ENCODE measurements at places on chromosomes 5 and 9. TPM values are rescaled to one million over a fixed set of nuclear protein-coding genes. Genes with fewer than 3 reads are reported as not detected.

DNA sequence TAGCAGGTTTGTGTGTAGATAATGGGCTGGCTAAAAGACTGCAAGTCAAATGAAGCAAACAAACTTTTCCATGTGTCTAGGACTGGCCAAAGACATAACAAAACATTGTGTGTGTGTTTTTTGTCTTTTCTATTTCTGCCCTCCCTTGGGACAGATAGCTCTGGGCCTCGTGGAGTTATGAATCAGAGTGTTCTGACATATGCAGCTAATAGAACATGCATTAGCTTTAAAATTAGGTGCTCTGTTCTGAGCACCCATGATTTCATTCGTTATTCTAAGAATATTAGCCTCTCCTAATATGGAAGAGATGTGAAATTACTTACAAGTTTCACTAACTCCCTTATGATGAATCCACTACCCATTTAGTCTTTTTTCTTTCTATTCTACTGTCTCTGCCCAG lies 367.3 kb upstream of the PAPPA start:
- no peaks in the 10 kb centered on the region for H3K36me3 ChIP-seq
- no peak overlapping the region for H3K4me3 ChIP-seq
- H3K4me1 ChIP-seq, result no peaks in the 10 kb centered on the region
- H3K27ac ChIP-seq, result no peak overlapping the region
- DNase-seq, result no peak

DNA sequence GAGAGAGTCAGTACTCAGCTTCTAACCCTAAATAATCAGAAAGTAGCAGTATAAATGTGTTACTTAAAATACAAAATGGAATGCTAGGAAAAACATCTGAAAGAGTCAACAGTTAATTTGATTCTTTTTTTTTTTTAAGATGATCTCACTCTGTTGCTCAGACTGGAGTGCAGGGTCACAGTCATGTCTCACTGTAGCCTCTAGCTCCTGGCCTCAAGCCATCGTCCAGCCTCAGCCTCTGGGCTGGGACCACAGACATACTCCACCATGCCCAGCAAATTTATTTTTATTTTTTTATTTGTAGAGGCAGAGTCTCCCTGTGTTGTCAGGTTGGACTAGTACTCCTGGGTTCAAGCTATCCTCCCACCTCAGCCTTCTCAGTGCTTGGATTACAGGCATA lies 424.9 kb downstream of the IRX2 start:
- no peaks in the 10 kb centered on the region for H3K4me1 ChIP-seq
- H3K27ac ChIP-seq, result no peak overlapping the region
- no peaks in the 10 kb centered on the region for H3K27me3 ChIP-seq
- H3K4me3 ChIP-seq, result no peak overlapping the region

DNA sequence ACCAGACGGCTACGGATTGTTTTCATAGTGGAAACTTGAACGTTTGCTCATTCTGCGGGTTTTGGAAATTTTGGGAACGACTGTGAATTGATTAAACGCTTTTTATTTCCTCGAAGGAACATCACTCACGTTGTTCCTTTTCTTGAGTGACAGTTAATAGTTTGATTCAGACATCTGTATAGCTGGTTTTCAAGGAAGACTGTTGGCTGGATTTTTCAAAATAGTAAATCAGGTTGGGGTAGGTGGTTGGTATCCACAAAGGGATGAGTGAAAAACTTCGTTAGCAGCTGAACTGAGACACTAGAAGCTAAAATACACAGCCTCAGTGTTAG lies 1.1 kb downstream of the TGFBR1 start:
- H3K27me3 ChIP-seq, result no peaks in the 10 kb centered on the region
- H3K27ac ChIP-seq, result peak overlapping the region; percentile 87
- no peak for DNase-seq
- peak overlapping the region; percentile 92 for H3K4me3 ChIP-seq
- peaks cover 62% of the 10 kb centered on the region for H3K4me1 ChIP-seq
- no peaks in the 10 kb centered on the region for H3K36me3 ChIP-seq

GRCh38 chr9:27460226-27461023 lies 63.7 kb upstream of the IFNK start:
- H3K27ac ChIP-seq, result peak overlapping the region; percentile 50
- H3K36me3 ChIP-seq, result no peaks in the 10 kb centered on the region
- no peaks in the 10 kb centered on the region for H3K27me3 ChIP-seq
- DNase-seq, result no peak

- no peak overlapping the region for H3K27ac ChIP-seq
- no peak overlapping the region for H3K4me3 ChIP-seq
- H3K4me1 ChIP-seq, result peaks cover 10% of the 10 kb centered on the region
- H3K36me3 ChIP-seq, result no peaks in the 10 kb centered on the region
- DNase-seq, result no peak
- H3K27me3 ChIP-seq, result no peaks in the 10 kb centered on the region
These were observed 96.6 kb downstream of the VCAN start for GRCh38 chr5:83568186-83568585.

- peaks cover 36% of the 10 kb centered on the region for H3K4me1 ChIP-seq
- peak overlapping the region; percentile 64 for H3K27ac ChIP-seq
- no peaks in the 10 kb centered on the region for H3K27me3 ChIP-seq
- H3K36me3 ChIP-seq, result no peaks in the 10 kb centered on the region
- peak overlapping the region; percentile 89 for H3K4me3 ChIP-seq
- no peak for DNase-seq
These were observed 415 bp downstream of the XRCC4 start for GRCh38 chr5:83077662-83078261.

GRCh38 chr9:124340219-124341069 lies 74.8 kb downstream of the PSMB7 start:
- H3K27ac ChIP-seq, result no peak overlapping the region
- no peak for DNase-seq
- no peaks in the 10 kb centered on the region for H3K36me3 ChIP-seq
- H3K4me3 ChIP-seq, result no peak overlapping the region

GRCh38 chr9:110578575-110579033 lies 937 bp downstream of the SVEP1 start:
- no peak for DNase-seq
- peak overlapping the region; percentile 73 for H3K27ac ChIP-seq
- H3K36me3 ChIP-seq, result no peaks in the 10 kb centered on the region
- peak overlapping the region; percentile 56 for H3K4me3 ChIP-seq
- no peaks in the 10 kb centered on the region for H3K27me3 ChIP-seq

DNA sequence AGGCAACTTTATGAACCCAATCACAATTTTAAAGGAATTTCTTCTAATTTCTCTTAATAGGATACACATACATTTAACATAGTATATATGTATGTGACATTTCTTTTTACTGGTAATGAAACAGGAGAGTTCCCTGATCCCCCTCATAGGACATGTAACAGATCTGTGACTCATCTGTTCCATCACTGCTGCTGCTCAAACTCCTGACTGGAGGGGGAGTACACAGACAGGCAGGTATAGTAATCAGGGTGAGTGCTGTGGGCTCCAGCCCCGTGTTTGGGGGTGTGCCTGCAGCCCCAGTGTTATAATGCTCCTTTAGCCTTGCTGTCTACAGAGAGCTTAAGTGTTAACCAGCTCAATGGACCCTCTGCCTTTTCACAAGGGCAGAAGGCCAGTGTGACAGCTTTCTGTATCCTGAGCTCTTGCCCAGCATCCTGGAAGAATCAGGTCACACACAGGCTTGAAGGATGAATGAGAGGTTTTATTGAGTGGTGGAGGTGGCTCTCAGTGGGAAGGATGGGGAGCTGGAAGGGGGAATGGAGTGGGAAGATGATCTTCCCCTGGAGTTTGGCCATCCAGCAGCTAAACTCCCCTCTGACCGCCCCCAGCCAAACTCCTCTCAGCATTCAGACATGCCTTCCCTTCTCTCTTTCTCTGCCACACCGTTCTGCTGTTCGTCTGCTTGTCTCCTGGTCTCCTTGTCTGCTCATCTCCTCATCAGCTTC lies 161.3 kb downstream of the ZNF608 start:
- H3K36me3 ChIP-seq, result no peaks in the 10 kb centered on the region
- no peak for DNase-seq
- H3K4me1 ChIP-seq, result no peaks in the 10 kb centered on the region
- H3K27me3 ChIP-seq, result no peaks in the 10 kb centered on the region

DNA sequence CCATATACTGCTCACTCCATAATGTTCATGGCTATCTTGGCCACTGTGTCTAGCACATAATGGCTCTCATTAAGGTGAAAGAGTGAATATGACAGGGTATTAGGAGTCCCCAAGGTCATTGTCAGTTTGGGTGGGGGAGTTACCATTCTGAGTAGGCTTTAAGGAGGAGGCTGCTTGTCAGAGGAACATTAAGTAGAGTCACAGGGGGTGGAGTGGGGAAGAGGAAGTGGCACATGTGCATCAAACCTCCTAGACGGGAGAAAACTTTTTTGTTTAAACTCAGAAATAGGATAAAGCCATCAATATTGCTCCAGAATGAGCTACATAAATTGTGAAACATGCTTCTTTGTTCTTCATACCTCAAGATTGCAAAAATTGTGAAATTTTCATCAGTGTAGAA lies 45.5 kb downstream of the DAB2IP start:
- peaks cover 50% of the 10 kb centered on the region for H3K4me1 ChIP-seq
- no peaks in the 10 kb centered on the region for H3K27me3 ChIP-seq
- H3K4me3 ChIP-seq, result no peak overlapping the region
- H3K36me3 ChIP-seq, result no peaks in the 10 kb centered on the region

- H3K4me1 ChIP-seq, result no peaks in the 10 kb centered on the region
- H3K27ac ChIP-seq, result no peak overlapping the region
- peaks cover 76% of the 10 kb centered on the region for H3K36me3 ChIP-seq
- DNase-seq, result no peak
- no peak overlapping the region for H3K4me3 ChIP-seq
- no peaks in the 10 kb centered on the region for H3K27me3 ChIP-seq
These were observed 25.8 kb downstream of the DDX46 start for GRCh38 chr5:134784241-134784920.

- peaks cover 28% of the 10 kb centered on the region for H3K4me1 ChIP-seq
- peak overlapping the region; percentile 75 for H3K4me3 ChIP-seq
- no peaks in the 10 kb centered on the region for H3K27me3 ChIP-seq
These were observed 763 bp upstream of the WHRN start for GRCh38 chr9:114506082-114506390.

DNA sequence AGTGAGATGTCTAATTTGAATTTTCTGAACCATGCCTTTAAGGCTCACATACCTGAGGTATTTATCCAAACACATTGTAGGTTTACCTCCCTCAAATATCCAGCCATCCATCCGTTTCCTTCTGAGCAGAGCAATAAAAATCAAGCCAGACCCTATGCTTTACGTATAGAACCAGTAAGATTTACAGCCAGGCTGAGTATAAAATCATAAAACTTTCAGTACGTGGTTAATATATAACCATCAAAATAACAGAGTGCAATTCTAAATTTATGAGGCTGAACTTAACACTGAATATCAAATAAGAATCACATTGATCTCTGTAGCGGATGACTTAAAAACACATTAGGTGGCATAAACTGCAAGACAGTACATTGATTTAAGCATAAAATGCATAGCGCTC lies 877.9 kb upstream of the WWC1 start:
- H3K4me1 ChIP-seq, result no peaks in the 10 kb centered on the region
- no peaks in the 10 kb centered on the region for H3K36me3 ChIP-seq
- DNase-seq, result no peak
- no peak overlapping the region for H3K4me3 ChIP-seq
- H3K27me3 ChIP-seq, result no peaks in the 10 kb centered on the region
- no peak overlapping the region for H3K27ac ChIP-seq

DNA sequence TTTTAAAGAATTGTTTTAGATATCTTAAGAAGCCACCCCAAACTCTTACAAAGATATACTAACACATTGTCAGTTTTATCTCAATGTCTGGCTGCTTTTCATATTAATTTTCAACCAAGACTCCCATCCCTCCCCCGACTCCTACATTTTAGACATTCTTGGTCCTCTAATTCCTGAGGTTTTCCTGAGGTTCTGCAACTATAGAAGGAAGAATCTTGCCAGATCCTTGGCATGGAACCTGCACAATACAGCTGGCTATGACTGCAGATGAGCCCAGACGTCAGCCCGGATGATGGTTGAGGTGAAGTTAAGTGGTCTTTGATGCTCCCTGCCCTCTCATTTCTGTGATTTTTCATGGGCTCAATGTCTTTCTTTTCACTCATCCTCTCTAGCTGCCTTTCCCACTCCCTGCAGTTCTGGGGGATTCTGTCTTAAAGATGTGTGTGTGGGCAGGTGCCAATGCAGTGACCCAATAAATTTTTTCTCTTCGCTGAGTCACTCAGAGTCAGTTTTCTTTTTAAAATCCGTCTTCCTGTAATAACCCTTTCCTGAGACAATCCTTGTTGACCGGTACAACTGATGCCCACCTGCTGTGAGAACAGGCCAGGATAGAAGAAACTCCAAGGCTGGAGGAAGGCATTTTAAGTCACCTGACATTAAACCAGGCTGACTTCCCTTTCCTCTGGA lies 237.8 kb upstream of the GAS1 start:
- H3K27me3 ChIP-seq, result no peaks in the 10 kb centered on the region
- no peak overlapping the region for H3K27ac ChIP-seq
- H3K4me1 ChIP-seq, result no peaks in the 10 kb centered on the region
- DNase-seq, result no peak

GRCh38 chr9:1071730-1072129 lies 21.6 kb downstream of the DMRT2 start:
- H3K4me3 ChIP-seq, result no peak overlapping the region
- no peak for DNase-seq
- H3K27ac ChIP-seq, result no peak overlapping the region
- H3K27me3 ChIP-seq, result no peaks in the 10 kb centered on the region
- H3K4me1 ChIP-seq, result no peaks in the 10 kb centered on the region
- H3K36me3 ChIP-seq, result no peaks in the 10 kb centered on the region

DNA sequence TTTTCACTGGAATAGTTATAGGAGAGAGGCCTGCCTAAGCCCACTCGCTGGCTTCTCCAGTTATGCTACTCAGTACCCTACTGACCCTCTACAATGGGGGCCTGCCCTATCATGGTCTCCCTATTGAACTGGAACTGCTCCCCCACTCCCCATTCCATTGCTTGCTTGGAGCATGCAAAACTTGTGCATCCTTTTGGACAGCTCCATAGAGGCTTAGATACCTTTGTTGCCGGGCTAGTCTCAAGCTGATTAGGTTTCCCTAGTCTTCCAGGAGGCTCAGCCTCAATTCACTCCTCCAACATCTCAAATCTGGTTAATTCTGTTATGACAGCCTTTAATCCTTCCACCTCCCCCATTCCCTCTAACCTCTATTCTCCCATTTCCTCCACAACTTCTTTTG lies 39.9 kb downstream of the KIF24 start:
- no peaks in the 10 kb centered on the region for H3K27me3 ChIP-seq
- H3K4me3 ChIP-seq, result no peak overlapping the region
- no peak for DNase-seq
- no peak overlapping the region for H3K27ac ChIP-seq

Gene CNTRL
- total RNA-seq, result 13.8 TPM

Gene MRPL41
- total RNA-seq, result 83.7 TPM

Gene LCN6
- total RNA-seq, result 17.9 TPM

Gene KIF12
- total RNA-seq, result not detected

Gene STC2
- total RNA-seq, result 2.9 TPM

Gene PDLIM4
- 76.4 TPM for total RNA-seq

Gene NSG2
- total RNA-seq, result 7.1 TPM

Gene EGR1
- 119 TPM for total RNA-seq

Gene RPS14
- total RNA-seq, result 3,194 TPM

Gene IQGAP2
- total RNA-seq, result 8.6 TPM

Gene ZNF366
- total RNA-seq, result 3.2 TPM

Gene ARAP3
- total RNA-seq, result 13.3 TPM

Gene CCDC192
- total RNA-seq, result not detected

Gene PKD2L2
- not detected for total RNA-seq

Gene PIP5K1B
- total RNA-seq, result 2.9 TPM

Gene ENDOG
- total RNA-seq, result 28.2 TPM

Gene FGF18
- total RNA-seq, result 1.7 TPM

All from vagina (tissue), 2 donors.